ENCODE measurements at places on chromosomes 3 and 15.

DNA sequence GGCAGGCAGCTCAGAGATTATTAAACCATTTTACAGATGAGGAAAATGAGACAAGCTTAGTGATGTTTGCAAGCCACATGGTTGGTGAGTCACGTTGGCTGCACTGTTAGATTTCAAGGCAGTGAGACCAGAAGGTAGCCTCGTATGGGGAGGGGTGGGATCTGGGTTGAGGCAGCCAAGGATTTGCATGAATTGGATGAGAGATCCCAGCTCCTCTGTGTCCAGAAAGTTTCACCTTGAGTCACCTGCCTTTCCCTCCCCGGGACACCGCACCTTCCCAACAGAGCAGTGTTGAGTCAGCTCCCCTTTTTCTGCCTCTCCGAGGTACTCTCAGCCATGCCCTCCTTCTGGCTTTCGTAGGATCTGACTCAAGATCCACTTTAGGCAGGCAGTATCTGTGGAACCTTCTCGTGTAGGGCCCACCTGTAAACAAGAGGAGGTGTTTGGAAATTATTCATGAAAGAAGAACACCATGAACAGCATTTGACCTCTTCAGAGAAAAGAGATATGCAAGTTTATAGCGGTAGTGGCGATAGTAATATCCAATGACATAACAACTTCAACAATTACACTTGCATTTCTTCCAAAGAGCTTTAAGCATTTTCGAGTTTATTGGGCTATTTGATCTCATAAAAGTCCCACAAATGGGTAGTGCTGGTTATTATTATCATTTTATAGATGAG lies 46.8 kb upstream of the VPS8 start:
- no peak for DNase-seq

GRCh38 chr3:9183011-9183410 lies 66.4 kb downstream of the SRGAP3 start:
- DNase-seq, result no peak

DNA sequence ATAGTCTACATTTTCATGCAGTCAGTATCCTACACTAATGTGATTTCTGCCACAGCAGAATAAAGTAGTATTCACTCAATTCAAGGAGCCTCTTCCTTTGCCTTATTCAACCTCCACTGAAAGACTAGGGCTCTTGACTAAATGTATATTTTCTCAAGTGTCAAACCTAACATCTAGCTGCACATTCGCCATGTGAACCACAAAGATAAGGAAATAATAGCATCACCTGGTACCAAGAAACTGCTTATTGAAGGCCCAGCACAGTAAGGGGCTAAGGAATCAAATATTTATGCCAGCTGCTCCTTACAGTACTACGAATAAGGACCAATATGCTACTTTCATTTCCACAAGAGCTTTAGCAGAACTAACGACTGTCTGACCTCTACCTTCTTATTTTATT lies 1.3 kb downstream of the SRP14 start:
- no peak for DNase-seq

DNA sequence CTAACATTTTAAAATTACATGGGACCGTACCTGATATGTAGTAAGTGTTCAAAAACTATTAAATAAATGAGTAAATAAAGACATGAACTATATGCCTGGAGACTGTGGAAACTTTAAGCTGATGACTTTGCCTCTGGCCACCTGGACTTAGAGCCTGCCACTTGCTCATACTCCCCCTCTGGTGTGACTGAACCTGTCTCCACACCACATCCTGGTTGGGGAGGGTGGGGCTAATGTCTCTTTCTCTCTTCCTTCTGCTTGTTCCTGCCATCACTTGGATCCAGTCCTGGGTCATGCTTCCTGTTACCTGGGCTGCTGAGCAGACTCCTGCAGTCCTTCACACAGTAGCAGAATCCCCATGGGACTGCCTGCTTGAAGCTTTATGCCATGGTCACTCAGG lies 8.2 kb upstream of the TMEM158 start:
- no peak for DNase-seq

DNA sequence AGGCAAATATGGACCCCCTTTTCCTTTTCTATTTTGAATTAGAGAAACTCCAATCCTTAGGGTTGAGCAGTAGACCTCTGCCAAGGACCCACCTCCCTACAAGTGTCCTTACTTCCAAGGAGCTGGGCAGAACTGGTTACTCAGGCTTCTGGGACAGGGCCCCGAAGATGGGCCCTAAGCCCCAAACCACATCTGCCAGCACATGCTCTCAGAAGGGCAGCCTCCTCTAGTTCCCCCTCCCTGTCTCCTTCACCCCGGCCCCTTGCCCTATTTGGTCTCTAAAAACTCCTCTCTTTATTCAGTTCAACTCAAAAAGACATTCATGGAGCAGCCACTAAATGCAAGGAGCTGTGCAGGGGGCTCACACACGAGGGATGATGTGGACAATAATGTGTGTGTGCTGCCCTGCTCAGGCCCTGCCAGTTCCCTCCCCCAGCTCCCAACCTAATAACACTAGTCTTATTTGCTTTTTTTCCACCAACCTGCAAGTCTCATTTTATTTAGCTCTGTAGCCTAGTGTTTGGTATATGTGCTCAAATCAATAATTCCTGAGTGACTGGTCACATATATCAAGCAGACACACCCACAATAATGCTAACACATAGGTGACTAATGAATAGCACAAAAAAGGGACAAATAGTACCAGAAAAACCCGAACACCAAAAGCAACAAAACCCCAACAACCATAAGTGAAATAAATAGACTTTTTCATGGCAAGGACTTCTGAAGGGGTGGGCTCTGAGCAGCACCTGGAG lies 12.2 kb downstream of the ZDHHC3 start:
- no peak for DNase-seq

GRCh38 chr3:47096959-47097358 lies 67.0 kb downstream of the SETD2 start:
- DNase-seq, result no peak

- DNase-seq, result no peak
Measured at GRCh38 chr15:48340111-48340510, 8.9 kb downstream of the DUT start.

DNA sequence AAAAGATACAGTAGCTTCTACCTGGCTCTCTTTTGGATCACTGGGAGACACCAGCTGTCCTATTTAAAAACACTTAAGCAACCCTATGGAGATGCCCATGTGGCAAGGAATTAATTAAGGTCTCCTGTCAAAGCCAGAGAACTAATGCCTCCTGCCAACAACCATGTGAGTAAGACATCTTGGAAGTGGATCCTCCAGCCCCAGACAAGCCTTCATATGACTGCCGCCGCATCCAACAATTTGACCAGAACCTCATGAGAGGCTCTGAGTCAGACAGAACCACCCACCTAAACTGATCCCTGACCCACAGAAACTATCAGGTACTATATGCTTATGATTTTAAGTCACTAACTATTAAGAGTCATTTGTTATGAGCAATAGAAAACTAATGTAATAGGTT lies 22.3 kb downstream of the IFT80 start:
- no peak for DNase-seq

DNA sequence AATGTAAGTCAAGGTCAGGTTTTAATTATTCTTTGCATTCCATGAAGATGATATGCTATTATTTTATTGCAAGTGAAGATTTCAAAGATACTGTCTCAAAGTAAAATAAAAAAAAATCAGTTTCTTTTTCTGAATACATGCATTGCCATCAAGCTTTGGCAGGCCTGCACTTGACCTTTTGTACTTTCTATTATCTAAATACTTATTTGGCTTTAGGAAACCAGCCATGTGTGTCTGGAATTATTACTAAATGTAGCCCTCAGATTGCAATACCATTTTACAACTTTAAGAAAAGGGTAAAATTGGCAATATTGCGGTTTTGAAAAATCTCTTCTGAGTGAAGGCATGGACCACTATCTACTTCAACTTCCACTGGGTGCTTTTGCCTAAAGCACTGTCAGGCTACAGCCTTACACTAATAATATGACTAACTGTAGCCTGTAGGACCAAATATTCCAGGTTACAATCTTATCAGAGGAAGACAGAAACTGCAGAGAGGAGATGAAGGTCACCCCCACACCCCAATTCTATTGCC lies 349.4 kb upstream of the DCBLD2 start:
- no peak for DNase-seq

GRCh38 chr3:192892981-192893700 lies 24.5 kb downstream of the MB21D2 start:
- DNase-seq, result no peak

GRCh38 chr3:99355465-99355864 lies 282.9 kb upstream of the COL8A1 start:
- no peak for DNase-seq

GRCh38 chr3:73591286-73591800 lies 33.4 kb downstream of the PDZRN3 start:
- no peak for DNase-seq

GRCh38 chr3:41207355-41207754 lies 8.1 kb downstream of the CTNNB1 start:
- no peak for DNase-seq

- DNase-seq, result no peak
Measured at GRCh38 chr3:67715971-67716370, 61.6 kb upstream of the SUCLG2 start.

- DNase-seq, result no peak
Measured at GRCh38 chr3:52225452-52226228, at the start of gene TLR9. Gene TLR9 (minus strand): TSS chr3:52225645. CDS start chr3:52225529, 116 bp downstream.

- DNase-seq, result no peak
Measured at GRCh38 chr3:35448681-35449080, 190.6 kb upstream of the ARPP21 start.

DNA sequence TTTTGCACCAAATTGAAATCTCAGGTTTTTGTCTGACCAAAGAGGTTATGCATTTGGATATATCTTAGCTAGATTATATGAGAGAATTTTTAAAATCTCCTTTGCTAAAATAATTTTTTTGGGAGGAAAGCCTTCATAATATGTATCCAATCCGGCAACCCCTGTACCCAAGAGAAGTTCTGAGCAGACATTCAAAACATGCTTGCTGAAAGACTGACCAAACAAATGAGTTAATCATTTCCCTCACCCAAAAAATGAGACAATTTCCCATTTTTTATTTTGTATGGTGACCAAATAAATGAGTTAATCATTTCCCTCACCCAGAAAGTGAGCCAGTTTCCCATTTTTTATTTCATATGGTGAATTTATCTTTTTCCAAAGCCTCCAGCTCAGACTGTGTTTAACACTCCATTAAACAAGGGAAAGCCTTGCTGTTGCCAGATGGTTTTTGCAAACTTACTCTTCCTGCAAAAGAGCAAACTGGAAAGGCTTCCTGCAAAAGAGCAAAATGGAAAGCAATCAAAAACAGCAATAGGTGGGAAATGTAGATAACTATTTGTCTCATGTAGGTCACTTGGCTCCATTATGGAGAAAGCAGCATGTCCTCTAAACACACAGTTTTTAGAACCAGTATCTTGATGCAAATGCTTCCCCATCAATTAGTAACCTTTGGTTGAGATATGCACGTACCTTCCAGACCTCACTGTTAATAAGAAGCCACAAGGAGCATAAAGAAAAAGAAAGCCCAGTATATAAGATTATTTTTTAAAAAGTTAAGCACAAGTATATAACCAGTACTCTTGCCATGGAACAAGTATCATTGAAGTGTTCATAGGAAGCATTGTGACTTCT lies 78.4 kb upstream of the OSTN start:
- DNase-seq, result no peak

DNA sequence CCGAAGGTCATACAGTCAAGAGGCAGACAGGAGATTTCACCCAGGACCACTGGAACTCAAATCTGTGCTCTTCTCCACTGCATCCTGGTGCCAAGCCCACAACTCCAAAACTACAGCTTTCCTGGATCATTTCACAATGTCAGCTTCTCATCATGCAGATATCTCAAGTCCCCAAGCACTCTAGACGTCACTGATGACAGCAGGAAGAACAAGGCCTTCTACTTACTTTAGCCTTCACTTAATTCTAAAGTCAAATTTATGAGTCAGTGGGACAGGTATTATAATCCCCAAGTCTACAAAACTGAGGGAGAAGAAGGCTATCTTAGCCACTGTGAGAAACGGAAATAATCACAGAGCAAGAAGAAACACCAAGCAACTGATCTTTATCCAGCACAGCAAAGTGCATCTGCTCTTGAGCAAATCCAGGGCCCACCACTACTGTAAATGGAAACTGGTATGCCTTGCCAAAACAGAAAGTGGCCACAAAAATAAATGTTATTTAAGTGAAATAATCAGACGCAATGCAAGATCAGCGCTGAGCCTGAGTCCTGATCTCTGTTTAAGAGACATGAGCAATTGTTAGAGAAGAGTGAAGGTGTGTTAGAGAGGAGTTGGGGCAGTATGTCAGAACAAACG lies 928 bp downstream of the RAD18 start:
- DNase-seq, result no peak

- no peak for DNase-seq
Measured at GRCh38 chr15:100207053-100207452, 134.7 kb downstream of the ADAMTS17 start.

DNA sequence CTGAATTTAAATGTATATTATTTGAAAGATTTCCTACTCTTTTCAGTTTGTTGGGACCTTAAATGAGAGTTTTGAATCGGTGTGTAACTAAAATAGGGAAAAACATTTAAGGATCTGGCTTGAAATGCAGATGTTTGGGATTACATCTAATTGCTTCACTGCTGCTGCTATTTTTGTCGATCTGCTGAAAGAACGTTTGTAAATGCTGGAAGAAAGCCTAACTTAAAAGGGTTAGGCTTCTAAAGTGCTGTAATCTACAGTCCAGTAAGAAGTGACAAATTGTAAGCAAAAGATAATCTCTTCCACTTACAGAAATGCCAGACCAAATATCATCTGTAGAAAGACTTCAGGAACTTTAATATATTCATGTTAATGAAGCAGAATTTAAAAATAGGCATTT lies 691.6 kb downstream of the ZNF385D start:
- no peak for DNase-seq

DNA sequence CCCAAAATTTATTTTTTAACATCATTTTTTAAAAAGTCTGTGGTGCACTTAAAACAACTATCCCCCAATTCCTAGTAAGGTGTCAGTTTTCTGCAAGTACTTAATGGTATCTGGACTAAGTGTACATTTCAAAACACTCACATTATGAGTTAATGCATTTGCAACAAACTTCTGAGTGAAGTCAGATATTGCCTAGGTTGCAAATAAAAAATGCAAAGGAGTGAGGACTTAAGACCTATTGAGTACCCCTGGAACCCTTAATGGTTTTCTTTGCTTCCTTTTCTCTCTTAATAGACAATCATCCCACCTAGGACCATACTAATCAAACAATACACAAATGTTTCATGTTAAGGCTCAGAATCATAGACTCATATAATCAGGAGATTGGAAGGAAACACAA lies 1.8 kb upstream of the P2RY1 start:
- DNase-seq, result no peak

GRCh38 chr3:168939651-168940238 lies 723.8 kb downstream of the MECOM start:
- no peak for DNase-seq

Data from activated gamma-delta T cell treated with anti-CD3 and anti-CD28 coated beads, Interleukin-2, amount 50 U/mL, for 16 hours (primary cell).